ENCODE measurements at places on chromosomes 13 and 19. TPM values are rescaled to one million over a fixed set of nuclear protein-coding genes. Genes with fewer than 3 reads are reported as not detected.

DNA sequence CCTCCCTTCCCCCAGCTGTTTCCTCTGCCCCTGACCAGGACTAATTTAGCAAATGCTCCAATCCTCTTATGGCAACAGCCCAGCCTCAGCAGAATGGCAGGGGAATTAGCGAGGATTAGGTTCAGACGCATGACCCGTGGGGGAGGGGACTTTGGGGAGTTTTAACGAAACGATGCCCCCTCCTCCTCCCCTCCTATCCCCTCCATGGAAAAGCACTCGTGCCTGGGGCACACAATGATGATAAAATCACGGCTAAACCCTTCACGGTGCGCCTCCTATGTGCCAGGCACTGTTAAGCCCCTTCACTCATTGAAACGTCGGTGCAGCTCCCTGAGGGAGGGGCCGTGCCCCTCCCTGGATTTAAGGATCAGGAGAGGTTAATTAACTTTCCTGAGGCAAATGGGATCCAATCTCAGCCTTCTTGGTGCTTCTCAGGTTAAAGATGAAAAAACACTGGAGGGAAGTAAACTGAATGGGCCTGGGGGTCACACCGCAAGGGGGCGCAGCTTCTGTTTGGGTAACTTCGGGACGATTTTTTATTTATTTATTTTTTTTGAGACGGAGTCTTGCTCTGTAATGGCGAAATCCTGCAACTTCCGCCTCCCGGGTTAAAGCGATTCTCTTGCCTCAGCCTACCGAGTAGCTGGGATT, 10.1 kb upstream of the TPRX2 start:
- peak; percentile 56 for DNase-seq

DNA sequence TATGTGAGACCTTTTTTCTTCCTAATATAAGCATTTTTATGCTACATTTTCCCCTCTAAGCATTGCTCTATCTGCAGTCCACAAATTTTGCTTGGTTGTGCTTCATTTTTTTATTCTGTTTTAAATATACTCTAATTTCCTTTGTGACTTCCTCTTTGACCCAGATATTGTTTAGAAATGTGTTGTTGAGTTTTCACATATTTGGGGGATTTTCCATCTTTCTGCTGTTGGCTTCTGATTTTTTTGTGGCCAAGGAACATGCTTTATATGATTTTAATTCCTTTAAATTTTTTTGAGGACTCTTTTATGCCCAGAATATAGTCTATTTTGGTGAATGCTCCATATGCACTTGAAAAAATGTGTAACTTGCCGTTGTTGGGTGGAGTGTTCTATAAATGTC, 22.9 kb downstream of the UBAC2 start:
- DNase-seq, result no peak

GRCh38 chr13:28329395-28330158, 165.4 kb downstream of the FLT1 start:
- DNase-seq, result no peak

- no peak for DNase-seq
Measured at GRCh38 chr13:90806892-90807291, 540.6 kb upstream of the MIR17HG start.

FUT6 gene
- total RNA-seq, result 0.21 TPM
